ENCODE measurements at places on chromosomes 1 and 21. TPM values are rescaled to one million over a fixed set of nuclear protein-coding genes. Genes with fewer than 3 reads are reported as not detected.

Gene RGS8
- total RNA-seq = not detected

Gene ADORA1
- 12.3 TPM for total RNA-seq

Gene RAB42
- 14.5 TPM for total RNA-seq

Gene CHODL
- 0.14 TPM for total RNA-seq

Gene DNAJB4
- 10.9 TPM for total RNA-seq

Gene OR2T2
- total RNA-seq = not detected

Gene OR6N1
- not detected for total RNA-seq

Gene TPTE
- not detected for total RNA-seq

Gene SERPINC1
- not detected for total RNA-seq

Gene LRRC41
- total RNA-seq = 104 TPM

Gene S100A10
- 394 TPM for total RNA-seq

Gene LENEP
- not detected for total RNA-seq

Gene MSH4
- 0.75 TPM for total RNA-seq

Gene RPTN
- not detected for total RNA-seq

Gene DNALI1
- total RNA-seq = 3.5 TPM

Gene MXRA8
- 137 TPM for total RNA-seq

Gene RNU1-2
- under 0.01 TPM for total RNA-seq

Gene NPHS2
- total RNA-seq = not detected

Gene LRRC47
- 36.4 TPM for total RNA-seq

Gene PCP4L1
- not detected for total RNA-seq

Gene ADORA3
- not detected for total RNA-seq

Gene CCT3
- 358 TPM for total RNA-seq

Gene CHRM3
- total RNA-seq = 0.07 TPM

Gene MX1
- total RNA-seq = 25.0 TPM

Gene DNM3
- 2.5 TPM for total RNA-seq

Gene CFAP74
- total RNA-seq = not detected

Gene FCGR3A
- total RNA-seq = not detected

Gene KCNA3
- total RNA-seq = not detected

Gene PLA2G2D
- not detected for total RNA-seq
